Karpas-422 (cell line): ENCODE measurements at places on chromosomes 3 and 15.

- no peak for DNase-seq
- H3K27me3 ChIP-seq = no peaks in the 10 kb centered on the region
- no peaks in the 10 kb centered on the region for H3K4me1 ChIP-seq
- H3K36me3 ChIP-seq = no peaks in the 10 kb centered on the region
- H3K4me3 ChIP-seq = no peak overlapping the region
- H3K27ac ChIP-seq = no peak overlapping the region
These were observed 803.9 kb downstream of the DIPK2A start for GRCh38 chr3:144775551-144775950.

DNA sequence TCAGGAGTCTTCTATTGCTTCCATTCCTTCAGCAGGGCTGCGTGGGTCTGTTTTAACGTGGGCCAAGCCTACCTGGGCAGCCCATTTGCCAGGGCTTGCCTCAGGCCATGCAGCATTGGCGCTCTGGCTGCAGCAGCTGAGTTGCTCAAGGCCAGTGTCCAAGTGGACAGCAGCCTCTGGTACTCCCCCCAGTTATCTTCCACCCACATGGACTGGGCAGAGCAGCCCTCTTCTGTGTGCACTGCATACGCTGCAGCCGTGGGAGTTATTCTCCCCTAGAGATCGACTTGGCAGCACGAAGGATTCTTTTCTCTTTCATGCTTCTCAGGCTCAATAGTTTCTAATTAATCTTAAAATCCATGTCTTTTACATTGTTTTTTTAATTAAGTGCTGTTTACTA is 6.9 kb upstream of the CAPN3 start:
- H3K27ac ChIP-seq = no peak overlapping the region
- no peak for DNase-seq
- H3K4me3 ChIP-seq = no peak overlapping the region
- no peaks in the 10 kb centered on the region for H3K27me3 ChIP-seq
- peaks cover 12% of the 10 kb centered on the region; the same call in 1 of the 2 replicates for H3K36me3 ChIP-seq
- no peaks in the 10 kb centered on the region for H3K4me1 ChIP-seq

GRCh38 chr3:15645740-15646501 is 44.4 kb downstream of the BTD start:
- H3K4me1 ChIP-seq = peaks cover 36% of the 10 kb centered on the region
- no peaks in the 10 kb centered on the region for H3K36me3 ChIP-seq
- H3K27ac ChIP-seq = no peak overlapping the region
- no peak for DNase-seq
- no peak overlapping the region for H3K4me3 ChIP-seq
- no peaks in the 10 kb centered on the region for H3K27me3 ChIP-seq

- H3K36me3 ChIP-seq = no peaks in the 10 kb centered on the region
- DNase-seq = no peak
- H3K4me3 ChIP-seq = no peak overlapping the region
- H3K27ac ChIP-seq = no peak overlapping the region
- no peaks in the 10 kb centered on the region for H3K27me3 ChIP-seq
- peaks cover 1% of the 10 kb centered on the region for H3K4me1 ChIP-seq
These were observed 4.3 kb upstream of the AP3B2 start for GRCh38 chr15:82714016-82714415.

DNA sequence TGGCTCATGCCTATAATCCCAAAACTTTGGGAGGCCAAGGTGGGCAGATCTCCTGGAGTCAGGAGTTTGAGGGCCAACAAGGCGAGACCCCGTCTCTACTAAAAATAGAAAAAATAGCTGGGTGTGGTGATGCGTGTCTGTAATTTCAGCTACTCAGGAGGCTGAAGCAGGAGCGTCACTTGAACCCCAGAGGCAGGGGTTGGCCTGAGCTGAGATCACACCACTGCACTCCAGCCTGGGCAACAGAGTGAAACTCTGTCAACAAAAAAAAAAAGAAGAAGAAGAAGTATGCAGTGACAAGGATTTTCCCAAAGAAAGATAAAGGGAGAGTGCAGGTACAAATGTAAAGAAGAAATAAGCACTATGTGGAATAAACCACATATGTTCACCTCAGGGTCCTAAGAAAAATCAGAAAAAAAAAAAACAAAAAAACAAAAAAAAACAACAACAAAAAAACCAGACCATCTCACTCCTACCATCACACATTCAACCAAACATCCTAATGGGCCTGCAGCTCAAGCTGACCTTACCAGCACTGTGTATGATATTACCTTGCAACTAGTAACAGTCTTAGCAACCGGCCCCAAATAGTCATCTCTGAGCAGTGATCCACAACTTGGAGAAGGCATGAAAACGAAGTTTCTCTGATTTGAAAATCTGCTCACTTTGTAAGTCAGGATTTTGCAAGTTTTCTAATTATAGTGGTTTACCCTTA is 296.7 kb upstream of the PROK2 start:
- H3K4me1 ChIP-seq = peaks cover 96% of the 10 kb centered on the region
- H3K27ac ChIP-seq = peak overlapping the region; percentile 97
- DNase-seq = peak; percentile 64
- H3K27me3 ChIP-seq = no peaks in the 10 kb centered on the region

DNA sequence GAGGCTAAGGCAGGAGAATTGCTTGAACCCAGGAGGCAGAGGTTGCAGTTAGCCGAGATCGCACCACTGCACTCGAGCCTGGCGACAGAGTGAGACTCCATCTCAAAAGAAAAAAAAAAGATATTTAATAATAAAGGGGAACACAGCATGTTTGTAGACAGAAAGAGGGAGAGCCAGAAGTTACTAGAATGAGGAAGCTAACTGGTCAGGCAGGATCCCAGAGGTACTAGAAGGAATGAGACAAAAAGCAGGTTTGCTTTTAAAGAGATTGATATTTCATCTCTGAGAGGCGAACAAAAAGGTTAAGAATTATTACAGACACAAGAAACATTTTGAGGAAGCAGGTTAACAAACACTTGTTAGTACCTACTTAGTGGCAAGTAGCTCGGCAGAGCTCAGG is 9.2 kb downstream of the CD200R1 start:
- H3K4me1 ChIP-seq = no peaks in the 10 kb centered on the region
- H3K27ac ChIP-seq = no peak overlapping the region
- H3K4me3 ChIP-seq = no peak overlapping the region
- no peak for DNase-seq

GRCh38 chr15:83734487-83734886 is 80.6 kb downstream of the ADAMTSL3 start:
- H3K36me3 ChIP-seq = no peaks in the 10 kb centered on the region
- no peak overlapping the region for H3K27ac ChIP-seq
- H3K4me1 ChIP-seq = no peaks in the 10 kb centered on the region
- peak; percentile 42 for DNase-seq

DNA sequence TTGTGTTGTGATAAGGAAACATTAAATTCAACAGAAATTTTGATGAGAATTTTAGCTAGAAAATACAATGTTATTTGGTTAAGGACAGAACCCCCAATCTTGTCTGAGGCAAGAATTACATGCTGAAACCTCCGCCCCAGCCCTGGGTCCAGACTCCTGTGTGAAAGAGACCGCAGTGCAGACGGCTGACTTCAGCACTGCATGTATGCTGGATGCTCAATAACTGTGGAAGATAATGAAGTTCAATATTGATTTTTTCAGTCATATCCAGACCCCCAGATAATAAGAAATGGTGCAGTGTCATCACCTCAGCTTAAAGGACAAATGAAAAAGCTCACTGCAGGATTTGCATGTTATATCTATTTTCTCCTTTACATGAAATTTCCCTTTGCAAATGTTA is 188.3 kb upstream of the CNTN4 start:
- H3K4me3 ChIP-seq = no peak overlapping the region
- H3K4me1 ChIP-seq = no peaks in the 10 kb centered on the region
- H3K27me3 ChIP-seq = no peaks in the 10 kb centered on the region
- H3K36me3 ChIP-seq = no peaks in the 10 kb centered on the region
- no peak for DNase-seq
